ENCODE measurements at places on chromosomes 5 and 9. TPM values are rescaled to one million over a fixed set of nuclear protein-coding genes. Genes with fewer than 3 reads are reported as not detected.

The PCDHGA12 gene
- total RNA-seq, result not detected

The PCDHB14 gene
- not detected for total RNA-seq

The BTNL8 gene
- total RNA-seq, result not detected

The SPINK13 gene
- total RNA-seq, result not detected

The PRRC2B gene
- 241 TPM for total RNA-seq

The ZBTB26 gene
- total RNA-seq, result 6.9 TPM

The HTR4 gene
- total RNA-seq, result not detected

The ADAMTS19 gene
- total RNA-seq, result not detected

The NIM1K gene
- total RNA-seq, result 0.76 TPM

The SPINK6 gene
- not detected for total RNA-seq

The LCN12 gene
- 4.2 TPM for total RNA-seq

The PCDHGA11 gene
- not detected for total RNA-seq

The IFT74 gene
- total RNA-seq, result 8.9 TPM

The OGN gene
- total RNA-seq, result not detected

The DRD1 gene
- total RNA-seq, result not detected

The WNT8A gene
- not detected for total RNA-seq

The GAPT gene
- total RNA-seq, result 2.0 TPM

The CCDC180 gene
- total RNA-seq, result 12.0 TPM

The RFESD gene
- total RNA-seq, result 2.9 TPM

The SLC6A3 gene
- not detected for total RNA-seq

The LEAP2 gene
- total RNA-seq, result 1.0 TPM

The NAIP gene
- 24.1 TPM for total RNA-seq

The DAB2 gene
- 37.2 TPM for total RNA-seq

The SH3RF2 gene
- not detected for total RNA-seq

The OR1K1 gene
- not detected for total RNA-seq

The ADAMTS6 gene
- 2.4 TPM for total RNA-seq

The SLC25A46 gene
- total RNA-seq, result 26.7 TPM

The DDX4 gene
- total RNA-seq, result not detected

The CA9 gene
- total RNA-seq, result not detected
